ENCODE measurements at places on chromosomes 7 and 10.

GRCh38 chr7:96189129-96189820 lies 132.6 kb downstream of the SLC25A13 start:
- DNase-seq = no peak

- peak; percentile 72 for DNase-seq
Measured at GRCh38 chr7:157568770-157569584, 232.2 kb downstream of the DNAJB6 start.

GRCh38 chr7:54946764-54947163 lies 72.1 kb upstream of the EGFR start:
- DNase-seq = no peak

GRCh38 chr10:67612577-67613537 lies 83.1 kb downstream of the CTNNA3 start:
- no peak for DNase-seq

DNA sequence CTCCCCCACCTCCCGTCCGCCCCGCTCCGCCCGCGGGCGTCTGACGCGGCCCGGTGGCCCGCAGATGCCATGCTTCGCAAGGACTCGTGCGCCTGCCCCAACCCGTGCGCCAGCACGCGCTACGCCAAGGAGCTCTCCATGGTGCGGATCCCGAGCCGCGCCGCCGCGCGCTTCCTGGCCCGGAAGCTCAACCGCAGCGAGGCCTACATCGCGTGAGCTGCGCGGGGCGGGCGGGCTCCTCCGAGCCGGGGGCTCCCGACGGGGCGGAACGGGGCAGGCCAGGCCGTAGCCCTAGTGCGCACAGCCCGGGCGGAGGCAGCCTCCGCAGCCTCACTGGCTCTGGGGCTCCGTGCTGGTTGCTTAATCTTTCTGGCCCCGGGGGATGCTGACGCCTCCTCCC lies 2.8 kb downstream of the ASIC3 start:
- no peak for DNase-seq

DNA sequence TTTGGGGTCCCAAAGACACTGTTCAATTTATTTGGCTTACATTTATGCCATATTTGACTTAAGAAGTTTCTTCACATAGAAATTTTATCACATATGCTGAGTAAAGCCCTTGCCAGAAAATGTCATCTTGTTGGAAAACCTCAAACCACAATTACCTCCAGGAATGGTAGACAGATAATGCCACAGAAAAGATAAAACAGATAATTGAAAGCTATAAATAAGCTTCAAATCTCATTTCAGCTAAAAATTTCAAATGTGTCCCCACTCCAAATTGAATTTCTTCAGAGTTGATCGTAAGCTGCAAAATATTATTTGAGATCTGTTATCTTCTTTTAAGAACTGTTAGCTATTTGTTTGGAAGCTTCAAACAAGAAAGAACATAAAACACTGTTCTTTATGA lies 176.4 kb upstream of the PTN start:
- DNase-seq = no peak

- DNase-seq = no peak
Measured at GRCh38 chr10:43117777-43118583, 20.3 kb upstream of the CSGALNACT2 start.
